NCI-H2081 treated with DMSO at 0.1 percent for 48 hours (cell line): ENCODE measurements at places on chromosomes 11 and 22.

DNA sequence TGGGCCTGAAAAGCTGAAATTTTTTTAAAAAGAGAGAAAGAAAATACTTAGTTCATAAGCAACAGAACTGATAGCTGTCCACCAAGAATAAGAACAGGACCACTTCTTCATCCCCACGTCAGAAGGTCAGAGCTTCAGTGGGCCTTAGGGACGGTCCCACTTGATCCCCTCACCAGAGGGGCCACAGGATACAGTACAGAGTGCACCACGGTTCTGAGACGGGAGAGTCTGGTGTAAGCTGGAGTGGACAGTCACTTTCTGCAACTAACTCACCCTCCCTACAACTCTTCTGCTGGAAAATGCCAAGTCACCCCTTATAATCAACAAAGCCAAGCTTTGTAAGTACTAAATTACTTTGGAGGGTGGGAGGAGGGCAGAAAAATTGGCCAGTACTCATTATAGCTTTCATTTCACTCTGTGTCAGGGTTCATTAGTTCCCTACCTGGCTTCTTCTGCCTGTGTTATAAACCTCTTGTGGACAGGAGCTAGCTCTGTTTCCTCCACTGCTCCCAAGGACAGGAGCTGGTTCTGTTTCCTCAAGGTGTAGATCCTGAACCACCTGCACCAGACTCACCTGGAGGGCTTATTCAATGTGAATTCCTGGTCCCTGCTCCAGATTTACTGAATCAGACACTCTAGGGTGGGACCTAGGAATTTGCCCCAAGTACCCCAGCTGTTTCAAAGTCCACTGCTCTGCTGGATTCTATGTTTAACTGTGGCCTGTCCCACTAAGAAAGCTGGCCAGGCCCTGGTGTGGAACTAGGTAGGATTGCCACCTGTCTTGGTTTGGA lies 39.6 kb downstream of the SCGB1A1 start:
- DNase-seq, result no peak

- DNase-seq, result no peak
Measured at GRCh38 chr11:69916806-69917387, 97.7 kb upstream of the FGF3 start.

- no peak for DNase-seq
Measured at GRCh38 chr11:69630017-69630416, 10.9 kb upstream of the CCND1 start.

DNA sequence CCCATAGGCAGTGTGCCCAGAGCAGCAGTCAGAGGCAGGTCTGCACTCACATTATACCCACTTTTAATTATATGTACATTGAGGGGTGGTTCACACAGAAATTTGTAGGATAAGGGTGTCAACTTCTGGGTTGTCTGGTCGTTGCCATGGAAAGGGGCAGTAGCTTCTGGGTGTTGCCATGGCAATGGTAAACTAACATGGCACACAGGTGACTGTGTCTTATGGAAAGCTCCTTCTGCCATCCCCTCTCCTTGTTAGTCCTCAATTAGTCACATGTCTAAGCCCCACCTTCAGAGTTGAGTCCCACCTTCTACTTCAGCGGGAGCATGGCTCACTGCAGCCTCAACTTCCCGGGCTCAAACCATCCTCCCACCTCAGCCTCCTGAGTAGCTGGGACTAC lies 56.3 kb upstream of the ATXN10 start:
- DNase-seq, result no peak

DNA sequence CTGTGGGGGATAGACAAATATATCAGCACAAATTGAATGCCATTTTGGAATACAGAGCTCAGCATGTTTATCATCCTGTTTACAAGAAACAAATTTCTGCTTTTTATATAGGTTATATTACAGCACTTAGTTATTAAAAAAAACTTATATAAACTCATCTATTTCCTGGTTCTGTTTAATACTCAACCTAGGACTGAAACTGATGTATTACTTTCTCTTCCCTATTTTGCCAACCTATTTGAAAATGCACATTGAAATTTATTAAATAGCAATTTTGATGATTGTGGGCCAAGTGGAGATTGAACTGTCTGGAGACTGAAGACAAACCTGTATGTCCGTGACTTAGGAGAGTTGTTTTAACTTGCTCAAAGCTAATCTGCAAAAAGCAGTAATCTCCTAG lies 288.3 kb upstream of the ANO3 start:
- no peak for DNase-seq

GRCh38 chr11:75013051-75013450 lies 24.3 kb downstream of the NEU3 start:
- no peak for DNase-seq

- DNase-seq, result no peak
Measured at GRCh38 chr11:94796863-94797262, 28.7 kb downstream of the AMOTL1 start.

DNA sequence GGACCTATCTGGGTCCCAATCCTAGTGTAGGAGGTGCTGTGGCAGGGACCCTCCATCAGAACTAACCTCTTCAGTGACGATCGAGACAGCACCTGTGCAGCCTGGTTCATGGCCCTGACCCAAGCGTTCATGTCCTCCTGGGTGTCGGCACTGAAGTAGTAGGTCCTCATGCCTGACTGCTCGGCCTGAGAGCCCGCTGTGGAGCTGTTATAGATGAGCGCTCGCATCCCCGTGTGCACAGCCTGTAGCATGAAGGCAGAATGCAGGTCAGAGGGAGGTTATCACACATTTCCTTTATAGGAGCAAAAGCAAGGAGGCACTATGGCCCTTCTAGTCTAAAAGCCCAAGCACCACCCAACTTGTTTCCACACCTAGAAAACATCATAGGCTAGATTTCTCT lies 103.0 kb downstream of the C11orf58 start:
- no peak for DNase-seq

GRCh38 chr11:58024601-58025091 lies 965 bp downstream of the OR9Q1 start:
- DNase-seq, result no peak
